ENCODE measurements at places on chromosomes 1 and 21.

DNA sequence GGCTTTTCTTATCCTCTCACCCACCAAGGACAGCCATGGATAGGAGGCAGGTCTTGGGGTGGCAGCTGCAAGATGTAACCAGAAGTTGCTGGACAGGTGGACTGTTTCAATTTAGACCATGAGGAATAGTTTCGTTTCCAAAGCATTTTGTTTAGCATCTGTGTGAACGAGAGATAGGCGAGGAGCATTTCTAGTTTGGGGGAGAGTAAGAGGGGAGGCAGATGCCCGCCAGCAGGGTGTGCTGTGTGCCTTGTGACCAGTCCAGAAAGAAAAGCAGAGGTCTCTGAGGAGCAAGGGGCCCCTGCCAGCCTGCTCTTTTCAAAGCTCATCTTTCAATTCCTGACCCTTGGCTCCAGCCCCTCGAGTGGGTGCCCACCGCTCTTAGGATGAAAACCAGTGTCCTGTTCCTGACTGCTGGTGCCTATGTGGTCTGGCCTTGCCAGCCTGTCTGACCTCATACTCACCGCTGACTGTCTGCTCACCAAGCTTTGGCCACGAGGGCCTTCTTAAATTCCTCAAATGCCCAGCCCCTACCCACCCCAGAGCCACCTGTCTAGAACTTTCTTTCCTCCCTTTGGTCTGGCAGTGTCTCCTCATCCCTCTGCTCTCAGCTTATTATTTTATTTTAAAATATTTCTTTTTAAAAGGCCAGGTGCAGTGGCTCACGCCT, 8.5 kb downstream of the SERINC2 start:
- no peak for DNase-seq

GRCh38 chr21:36135391-36136102, 668 bp downstream of the CBR3 start:
- DNase-seq, result peak; percentile 71

DNA sequence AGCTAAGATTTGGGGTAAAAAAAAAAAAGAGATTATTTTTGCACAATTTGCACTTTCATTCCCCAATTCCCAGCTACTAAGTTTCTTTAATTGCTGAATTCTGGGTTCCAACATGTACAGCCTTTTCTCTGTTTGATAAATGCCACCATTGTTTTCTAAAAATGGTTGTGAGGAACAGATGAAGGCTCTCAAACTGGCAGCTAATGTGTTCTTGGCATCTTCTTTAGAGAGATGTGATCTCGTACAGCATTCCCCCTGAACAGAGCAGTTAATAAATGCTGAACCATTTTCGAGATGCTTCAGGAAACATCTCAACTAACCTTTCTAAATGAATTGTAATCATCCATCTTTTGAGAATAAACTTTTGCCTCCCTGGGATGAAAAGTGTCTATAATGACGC, 107.9 kb upstream of the DYNLT5 start:
- no peak for DNase-seq

GRCh38 chr1:228293816-228294500, 86.1 kb downstream of the OBSCN start:
- no peak for DNase-seq

- DNase-seq, result no peak
These were observed 33.2 kb downstream of the KCND3 start for GRCh38 chr1:111956155-111956771.

DNA sequence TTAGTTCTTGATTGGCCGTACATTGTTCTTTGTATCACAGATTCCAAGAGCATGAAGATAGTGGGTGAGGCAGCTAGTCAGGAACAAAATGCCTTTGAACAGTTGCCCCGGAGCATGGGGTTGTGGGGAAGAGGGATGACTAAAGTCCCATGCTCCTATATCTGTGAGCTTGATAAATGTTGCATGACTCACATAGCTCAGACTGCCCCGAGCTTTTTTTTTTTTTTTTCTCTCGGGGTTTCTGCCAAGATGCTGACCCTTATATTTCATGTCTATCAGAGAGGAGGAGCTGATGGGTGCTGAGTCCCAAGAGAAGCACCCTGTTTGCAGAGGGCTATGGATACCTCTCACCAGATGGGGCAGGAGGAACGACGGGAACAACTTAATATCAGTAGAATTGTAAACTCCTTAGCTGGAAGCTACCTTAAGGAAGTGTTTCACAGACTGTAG, 40.6 kb downstream of the SRRM1 start:
- DNase-seq, result no peak

DNA sequence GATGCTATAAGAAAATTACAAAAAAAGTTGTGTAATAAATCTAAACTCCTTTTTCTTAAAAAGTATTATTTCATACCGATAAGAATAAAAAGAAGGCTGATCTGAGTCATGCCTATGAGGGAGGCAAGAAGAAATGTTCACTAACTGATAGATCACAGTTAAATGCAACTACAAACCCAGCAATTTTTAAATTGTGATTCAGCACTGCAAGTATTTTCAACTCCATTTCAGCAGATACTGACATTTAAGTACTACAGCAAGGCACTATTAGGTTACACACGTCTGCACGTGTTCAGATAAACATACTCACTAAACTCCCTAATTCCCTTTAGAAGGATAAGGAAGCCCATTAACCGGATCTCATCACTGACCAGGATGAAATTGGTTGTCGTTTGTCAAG, 213.3 kb upstream of the ZRANB2 start:
- DNase-seq, result no peak

DNA sequence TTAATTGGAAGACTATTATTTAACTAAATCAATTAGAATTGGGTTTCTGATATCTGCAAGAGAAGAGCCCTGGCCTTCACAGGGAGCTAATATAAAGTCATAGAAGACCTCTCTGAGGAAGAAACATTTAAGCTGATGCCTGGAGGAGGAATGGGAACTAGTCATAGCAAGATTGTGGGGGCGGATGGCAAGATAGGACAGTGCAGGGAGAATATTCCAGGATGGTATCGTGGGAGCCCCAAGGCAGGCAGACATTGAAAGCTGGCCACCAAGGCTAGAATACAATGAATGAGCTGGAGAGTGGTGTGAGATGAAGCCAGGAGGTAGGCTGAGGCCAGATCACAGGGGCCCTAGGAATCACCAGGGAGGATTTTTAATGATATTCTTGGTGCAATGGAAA, 20.8 kb upstream of the MYSM1 start:
- no peak for DNase-seq

Measured in posterior cingulate gyrus (tissue), 11 donors.